ENCODE measurements at places on chromosomes 12 and 14.

- H3K27me3 ChIP-seq: no peaks in the 10 kb centered on the region
- peaks cover 60% of the 10 kb centered on the region for H3K4me1 ChIP-seq
- H3K36me3 ChIP-seq: no peaks in the 10 kb centered on the region
- peak; percentile 61 for DNase-seq
- no peak overlapping the region for H3K4me3 ChIP-seq
Measured at GRCh38 chr14:71117839-71118743, 210.8 kb downstream of the PCNX1 start.

DNA sequence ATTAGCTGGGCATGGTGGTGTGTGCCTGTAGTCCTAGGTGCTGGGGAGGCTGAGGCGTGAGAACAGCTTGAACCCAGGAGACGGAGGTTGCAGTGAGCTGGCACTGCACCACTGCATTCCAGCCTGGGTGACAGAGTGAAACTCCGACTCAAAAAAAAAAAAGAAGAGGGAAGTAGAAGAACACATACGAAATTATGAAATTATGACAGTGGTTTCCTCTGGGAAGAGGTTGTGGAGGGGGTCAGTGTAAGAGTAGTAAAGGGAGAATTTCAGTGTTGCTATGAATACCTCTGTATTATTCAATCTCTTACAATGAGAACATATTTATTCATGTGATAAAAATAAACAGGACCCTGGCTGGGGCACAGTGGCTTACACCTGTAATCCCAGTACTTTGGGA is 24.7 kb upstream of the CSRNP2 start:
- peaks cover 5% of the 10 kb centered on the region for H3K36me3 ChIP-seq
- H3K4me3 ChIP-seq: no peak overlapping the region
- no peaks in the 10 kb centered on the region for H3K27me3 ChIP-seq
- H3K4me1 ChIP-seq: no peaks in the 10 kb centered on the region
- DNase-seq: no peak

DNA sequence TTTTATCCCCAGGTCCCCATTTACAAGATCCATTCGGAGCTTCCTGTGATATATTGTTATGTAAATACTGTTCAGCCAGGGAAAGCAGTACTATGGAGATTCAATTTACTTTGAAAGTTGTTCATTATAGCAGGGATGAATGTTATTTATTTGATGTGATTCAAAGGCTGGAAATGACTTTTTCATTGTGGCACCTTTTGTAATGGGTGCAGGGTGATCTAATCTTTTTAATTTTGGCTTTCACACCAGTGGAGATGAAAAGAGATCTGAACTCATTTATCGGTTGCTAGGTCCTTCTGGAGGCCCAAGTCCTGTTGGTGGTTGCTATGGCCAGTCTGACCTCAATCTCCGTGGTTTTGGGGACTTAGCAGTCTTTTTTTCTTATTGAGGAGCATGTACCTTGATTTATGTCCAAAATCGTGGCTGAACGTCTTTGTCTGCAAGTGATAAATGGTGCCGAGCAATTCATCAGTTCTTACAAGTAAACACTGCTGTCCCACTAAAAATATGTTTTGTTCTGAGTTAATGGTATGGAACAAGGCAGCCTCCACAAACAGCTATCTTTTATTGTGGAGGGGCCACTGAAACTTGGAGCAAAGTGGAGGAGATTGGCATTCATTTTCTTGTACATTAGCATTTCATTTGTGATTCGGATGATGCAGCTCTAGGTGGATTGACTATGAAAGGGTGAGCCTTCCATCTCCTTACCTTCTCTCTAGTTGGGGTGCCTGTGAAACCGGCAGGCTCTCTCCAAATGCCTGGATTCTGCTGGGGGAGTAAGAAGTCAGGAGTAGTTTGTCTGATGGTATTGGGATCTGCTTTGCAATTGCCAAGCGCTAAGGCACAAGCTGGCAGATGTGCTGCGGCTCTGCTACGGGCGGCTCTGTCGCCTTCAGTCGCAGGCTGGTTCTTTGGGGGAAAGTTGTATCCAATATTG is 2.0 kb downstream of the RMST start:
- H3K27ac ChIP-seq: no peak overlapping the region
- no peaks in the 10 kb centered on the region for H3K27me3 ChIP-seq
- H3K4me3 ChIP-seq: no peak overlapping the region

- H3K36me3 ChIP-seq: no peaks in the 10 kb centered on the region
- H3K4me1 ChIP-seq: peaks cover 6% of the 10 kb centered on the region
- no peak for DNase-seq
- no peak overlapping the region for H3K4me3 ChIP-seq
- no peaks in the 10 kb centered on the region for H3K27me3 ChIP-seq
- H3K27ac ChIP-seq: peak overlapping the region; percentile 72
Measured at GRCh38 chr14:101481557-101481956, 79.7 kb upstream of the DIO3 start.

DNA sequence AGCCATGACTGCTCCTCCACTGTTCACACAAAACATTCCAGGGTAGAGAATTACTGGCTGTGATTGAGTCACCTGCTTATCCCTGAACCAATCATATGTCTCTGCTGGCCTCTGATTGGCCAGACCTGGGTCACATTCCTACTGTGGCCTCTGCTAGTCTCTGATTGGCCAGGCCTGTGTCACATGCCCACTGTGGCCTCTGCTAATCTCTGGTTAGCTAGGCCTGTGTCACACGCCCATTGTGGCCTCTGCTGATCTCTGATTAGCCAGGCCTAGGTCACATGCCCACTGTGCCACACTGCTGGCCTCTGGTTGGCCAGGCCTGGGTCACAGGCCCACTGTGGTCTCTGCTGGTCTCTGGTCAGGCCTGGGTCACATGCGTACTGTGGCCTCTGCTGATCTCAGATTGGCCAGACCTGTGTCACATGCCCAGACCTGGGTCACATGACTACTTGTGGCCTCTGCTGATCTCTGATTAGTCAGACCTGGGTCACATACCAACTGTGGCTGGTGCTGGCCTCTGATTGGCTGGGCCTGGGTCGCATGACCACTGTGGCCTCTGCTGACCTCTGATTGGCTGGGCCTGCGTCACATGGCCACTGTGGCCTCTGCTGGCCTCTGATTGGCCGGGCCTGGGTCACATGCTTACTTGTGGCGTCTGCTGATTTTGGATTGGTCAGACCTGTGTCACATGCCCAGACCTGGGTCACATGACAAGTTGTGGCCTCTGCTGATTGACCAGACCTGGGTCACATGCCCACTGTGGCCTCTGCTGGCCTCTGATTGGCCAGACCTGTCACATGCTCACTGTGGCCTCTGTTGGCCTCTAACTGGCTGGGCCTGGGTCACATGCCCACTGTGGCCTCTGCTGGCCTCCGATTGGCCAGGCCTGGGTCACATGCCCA is 251.6 kb downstream of the SLC15A4 start:
- no peak overlapping the region for H3K27ac ChIP-seq
- H3K36me3 ChIP-seq: no peaks in the 10 kb centered on the region
- H3K27me3 ChIP-seq: no peaks in the 10 kb centered on the region
- H3K4me3 ChIP-seq: no peak overlapping the region
- H3K4me1 ChIP-seq: no peaks in the 10 kb centered on the region
